Activated T-cell treated with anti-CD3 and anti-CD28 coated beads, Interleukin-2, amount 50 U/mL, for 72 hours (primary cell): ENCODE measurements at places on chromosomes 11 and 22. TPM values are rescaled to one million over a fixed set of nuclear protein-coding genes. Genes with fewer than 3 reads are reported as not detected.

- H3K4me3 ChIP-seq: no peak overlapping the region
- H3K4me1 ChIP-seq: peaks cover 11% of the 10 kb centered on the region
- peaks cover 61% of the 10 kb centered on the region for H3K27me3 ChIP-seq
- no peak overlapping the region for H3K27ac ChIP-seq
- no peak for DNase-seq
These were observed 32.9 kb downstream of the LRRC32 start for GRCh38 chr11:76637491-76638269.

GRCh38 chr11:23496340-23496739 is 636.1 kb upstream of the CCDC179 start:
- H3K4me3 ChIP-seq: no peak overlapping the region
- H3K36me3 ChIP-seq: no peaks in the 10 kb centered on the region
- DNase-seq: no peak

DNA sequence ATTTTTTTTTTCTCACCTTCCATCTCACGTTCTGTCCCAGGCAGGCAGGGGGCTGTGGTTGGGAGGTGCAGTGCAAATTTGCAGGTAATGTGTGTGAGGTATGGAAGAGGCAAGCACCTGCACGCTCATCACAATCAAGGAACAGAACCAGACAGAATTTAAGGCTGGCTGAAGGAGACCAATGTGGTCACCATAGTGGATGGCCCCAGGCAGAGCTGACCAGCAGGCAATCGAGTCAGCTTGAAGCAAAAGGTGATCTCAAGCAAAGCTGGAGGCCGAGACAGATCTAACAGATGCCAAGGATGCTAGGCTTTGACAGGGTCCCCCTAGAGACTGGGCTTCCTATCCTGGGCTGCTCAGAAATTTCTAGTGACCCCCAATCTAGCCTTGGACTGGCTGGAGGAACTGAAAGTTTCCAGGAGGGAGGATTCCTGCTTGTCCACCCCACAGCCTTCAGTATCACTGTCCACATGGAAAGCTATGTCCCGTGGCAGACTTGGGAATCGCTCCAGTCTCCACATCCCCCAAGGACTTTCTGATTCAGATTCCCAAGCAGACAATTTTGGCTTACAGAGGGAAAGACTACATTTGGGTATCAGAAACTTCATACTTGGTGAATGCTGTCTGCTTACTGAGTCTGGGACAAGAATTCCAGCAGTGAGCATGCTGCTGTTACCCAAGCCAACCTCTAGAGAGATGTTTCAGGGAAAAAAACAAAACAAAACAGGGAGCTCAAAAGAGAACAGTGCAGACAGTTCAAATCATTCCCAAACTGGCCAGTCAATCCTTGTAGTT is 9.0 kb upstream of the MICAL3 start:
- no peak overlapping the region for H3K4me3 ChIP-seq
- DNase-seq: no peak
- H3K27me3 ChIP-seq: peaks cover 11% of the 10 kb centered on the region
- H3K27ac ChIP-seq: no peak overlapping the region
- H3K36me3 ChIP-seq: no peaks in the 10 kb centered on the region
- H3K4me1 ChIP-seq: no peaks in the 10 kb centered on the region

- DNase-seq: no peak
- H3K36me3 ChIP-seq: peaks cover 18% of the 10 kb centered on the region
- H3K27ac ChIP-seq: no peak overlapping the region
- H3K4me1 ChIP-seq: no peaks in the 10 kb centered on the region
- H3K27me3 ChIP-seq: no peaks in the 10 kb centered on the region
These were observed 10.6 kb downstream of the NADSYN1 start for GRCh38 chr11:71463331-71464211.

DNA sequence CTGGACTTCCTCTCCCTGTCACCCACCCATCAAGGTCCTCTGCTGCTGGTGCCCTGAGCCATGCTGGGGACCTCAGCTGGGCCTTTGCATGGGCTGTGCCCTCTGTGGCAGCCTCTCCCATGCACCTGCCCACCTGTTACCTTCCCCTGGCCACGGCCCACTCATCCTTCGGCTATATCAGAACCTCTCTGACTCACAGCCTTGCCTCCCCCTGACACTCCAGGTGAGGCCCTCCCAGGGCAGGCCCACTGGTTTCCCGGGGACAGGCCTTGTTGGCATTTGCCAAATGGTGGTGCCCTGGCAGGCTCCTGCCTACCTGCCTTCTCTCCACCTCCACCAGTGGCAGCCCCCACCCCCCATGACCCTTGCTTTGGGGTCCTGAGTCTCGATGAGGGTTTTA is 73.7 kb upstream of the PRR5 start:
- no peaks in the 10 kb centered on the region for H3K4me1 ChIP-seq
- no peak overlapping the region for H3K4me3 ChIP-seq
- H3K36me3 ChIP-seq: peaks cover 3% of the 10 kb centered on the region
- DNase-seq: no peak

SEPTIN5 gene
- 1.9 TPM for total RNA-seq

KRTAP5-1 gene
- not detected for total RNA-seq

XKR3 gene
- total RNA-seq: 0.23 TPM
